ENCODE measurements at places on chromosomes 2 and 18.
A peak's percentile ranks its signal among the peaks of the same experiment; 100 is the strongest.

GRCh38 chr18:47036927-47037578 lies 1.6 kb upstream of the ELOA2 start:
- DNase-seq, result no peak

DNA sequence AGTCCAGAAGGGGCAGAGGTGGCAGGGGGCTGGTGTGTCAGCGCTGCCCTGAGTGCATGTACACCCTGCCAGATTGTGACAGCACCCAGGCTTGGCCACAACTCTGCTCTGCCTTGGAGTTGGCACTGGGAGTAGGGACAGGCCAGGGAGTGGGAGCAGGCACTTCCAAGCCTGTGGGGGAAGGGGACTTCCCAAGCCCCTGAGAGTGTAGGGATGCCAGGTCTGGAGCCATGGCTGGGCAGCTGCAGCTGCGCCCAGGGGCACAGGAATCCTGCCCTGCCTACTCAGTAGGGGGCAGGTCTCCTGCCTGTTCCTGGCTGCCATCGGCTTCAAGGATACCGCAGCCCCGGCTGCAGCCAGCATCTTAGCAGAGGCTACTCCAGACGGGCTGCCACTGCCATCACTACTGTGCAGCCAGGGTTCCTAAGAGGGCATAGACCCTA lies 109.4 kb downstream of the CALCRL start:
- no peak for DNase-seq

GRCh38 chr2:165305391-165306096 lies 66.3 kb downstream of the SCN2A start:
- no peak for DNase-seq

GRCh38 chr2:241882091-241882625 lies 12.6 kb downstream of the RTP5 start:
- DNase-seq, result peak; percentile 65

GRCh38 chr2:28327581-28327955 lies 65.1 kb upstream of the FOSL2 start:
- no peak for DNase-seq

- DNase-seq, result no peak
Measured at GRCh38 chr2:64979744-64980143, 9.5 kb upstream of the SLC1A4 start.

GRCh38 chr2:136408795-136409194 lies 290.8 kb upstream of the CXCR4 start:
- DNase-seq, result no peak

DNA sequence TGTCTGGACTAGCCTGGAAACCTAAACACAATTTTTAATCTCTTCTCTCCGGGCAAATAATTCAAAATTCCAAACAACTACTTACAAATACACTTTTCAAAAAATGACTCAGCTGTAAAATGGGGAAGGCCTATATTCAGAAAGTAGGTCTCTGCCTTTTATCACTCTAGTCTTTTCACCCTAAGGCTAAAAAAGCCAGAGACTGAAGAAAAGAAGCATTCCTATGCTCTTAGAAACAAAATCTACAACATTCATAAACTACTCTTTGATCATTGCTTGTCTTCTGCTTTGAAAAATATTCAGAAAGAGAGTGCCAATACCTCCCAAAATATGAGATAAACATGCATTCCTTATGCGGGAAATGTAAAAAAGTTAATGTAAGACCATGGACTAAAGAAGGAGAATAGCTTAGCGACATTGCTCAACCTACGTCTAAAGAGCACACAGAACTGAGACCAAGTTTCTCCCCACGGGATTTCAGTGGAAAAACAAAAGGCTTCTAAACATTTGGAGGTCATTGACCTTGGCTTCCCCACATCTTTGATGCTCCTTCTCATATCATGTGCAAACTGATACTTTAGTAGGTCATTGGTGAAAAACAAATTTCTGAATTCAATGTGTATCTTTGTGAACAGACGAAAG lies 74.4 kb upstream of the EPB41L3 start:
- no peak for DNase-seq

DNA sequence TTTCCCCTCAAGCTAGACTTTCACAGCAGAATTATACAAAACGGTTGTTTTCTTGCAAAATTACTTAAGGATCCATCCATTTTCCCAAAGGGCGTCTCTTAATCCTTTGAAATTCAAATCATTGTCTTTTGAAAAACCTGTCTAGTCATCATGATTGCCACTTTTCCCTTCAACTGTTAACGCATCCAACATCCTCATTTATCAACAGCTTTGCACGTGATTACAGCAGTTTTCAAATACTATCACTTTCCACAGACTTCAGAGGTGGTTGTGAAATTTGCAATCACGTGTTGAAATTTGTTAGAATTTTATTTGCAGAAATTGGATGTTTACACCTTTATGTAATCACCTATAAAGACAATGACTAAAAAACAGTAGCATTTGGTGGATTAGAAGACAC lies 304.4 kb upstream of the SLC39A10 start:
- DNase-seq, result no peak

DNA sequence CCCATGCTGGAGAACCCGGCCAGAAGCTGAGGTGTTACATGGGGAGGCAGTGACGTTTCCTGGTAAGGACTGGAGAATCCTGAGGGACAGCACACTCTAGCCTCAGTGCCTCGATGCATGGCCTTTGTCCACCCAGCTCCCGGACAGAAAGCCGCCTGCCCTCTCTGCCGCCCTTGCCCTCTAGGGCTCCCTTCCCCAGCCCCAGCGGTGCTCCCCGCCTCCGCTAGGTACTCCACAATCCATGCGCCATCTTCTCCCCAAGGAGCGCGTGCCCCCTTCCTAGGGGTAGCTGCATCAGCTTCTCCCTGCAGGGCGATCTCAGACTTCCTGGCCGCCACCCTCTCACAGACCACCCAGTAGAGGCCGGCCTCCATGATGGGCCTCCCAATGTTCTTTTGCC lies 251.6 kb downstream of the TWIST2 start:
- DNase-seq, result no peak

DNA sequence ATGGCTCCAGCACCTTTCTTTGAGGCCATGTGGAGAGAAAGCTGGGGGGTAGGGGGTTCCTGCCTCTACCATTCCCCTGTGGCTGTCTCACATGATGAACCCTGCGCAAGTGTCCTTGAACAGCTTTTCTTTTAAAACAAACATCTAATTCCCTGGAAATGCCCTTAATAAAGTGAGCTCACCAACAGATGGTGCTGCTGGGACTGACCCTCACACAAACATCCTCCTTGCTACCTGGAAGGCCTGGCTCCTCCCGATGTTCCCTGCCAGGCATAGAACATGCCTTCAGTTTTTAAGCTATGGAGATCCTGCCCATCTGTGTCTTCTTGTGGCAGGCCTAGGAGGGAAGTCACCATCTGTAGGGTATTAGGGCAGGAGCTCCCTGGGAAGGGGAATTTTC lies 60.7 kb upstream of the GATA6 start:
- DNase-seq, result no peak

DNA sequence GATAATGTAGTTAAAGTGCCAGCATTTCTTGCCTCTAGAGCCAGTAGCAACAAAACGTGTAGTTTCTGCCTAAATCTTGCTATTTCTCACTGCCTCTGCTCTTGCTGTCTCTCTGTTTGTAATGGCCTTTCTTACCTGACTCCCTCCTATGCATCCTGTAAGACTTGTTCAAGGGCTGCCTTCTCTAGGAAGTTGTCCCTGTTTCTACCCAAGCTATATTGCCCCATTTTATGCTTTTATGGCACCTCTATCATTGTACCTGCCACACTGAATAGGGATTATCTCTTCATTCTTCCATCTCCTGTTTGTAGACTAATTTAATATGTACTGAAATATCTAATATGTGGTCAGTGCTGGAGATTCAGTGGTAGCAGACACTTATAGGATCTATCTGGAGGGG lies 49.2 kb downstream of the PLCL1 start:
- no peak for DNase-seq

GRCh38 chr2:217983276-217984233 lies 19.2 kb downstream of the TNS1 start:
- DNase-seq, result no peak

All from stimulated activated CD8-positive, alpha-beta memory T cell treated with anti-CD3 and anti-CD28 coated beads, Interleukin-15, amount 100 ng/mL, for 4 hours (primary cell).